ENCODE measurements at places on chromosomes 5 and 9.

DNA sequence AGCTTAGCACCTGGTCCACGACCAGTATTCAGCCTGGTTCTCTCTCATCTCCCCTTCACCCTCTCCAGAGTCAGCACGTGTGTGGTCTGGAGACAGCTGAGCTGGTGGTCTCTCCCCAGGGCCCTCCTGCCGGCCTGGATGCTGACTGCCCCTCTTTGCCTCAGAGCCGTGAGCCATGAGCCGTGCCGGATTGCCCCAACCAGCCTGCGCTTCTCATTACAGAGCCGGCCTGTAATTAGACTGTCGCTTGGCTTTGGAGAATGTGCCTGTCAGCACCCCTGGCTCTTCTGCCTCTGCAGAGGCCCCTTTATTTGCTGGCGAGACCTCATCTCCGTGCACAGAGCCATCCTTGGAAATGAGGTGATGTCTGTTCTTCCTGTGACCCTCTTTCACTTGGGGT lies 118.7 kb upstream of the BOD1 start:
- DNase-seq = no peak

GRCh38 chr5:149450199-149450598 lies 71.1 kb upstream of the IL17B start:
- no peak for DNase-seq

GRCh38 chr9:136572003-136572827 lies 26.4 kb upstream of the NOTCH1 start:
- no peak for DNase-seq

- no peak for DNase-seq
These were observed 45.1 kb upstream of the DAB2 start for GRCh38 chr5:39469777-39470415.

GRCh38 chr5:135214897-135215616 lies 181.0 kb upstream of the PITX1 start:
- DNase-seq = no peak

DNA sequence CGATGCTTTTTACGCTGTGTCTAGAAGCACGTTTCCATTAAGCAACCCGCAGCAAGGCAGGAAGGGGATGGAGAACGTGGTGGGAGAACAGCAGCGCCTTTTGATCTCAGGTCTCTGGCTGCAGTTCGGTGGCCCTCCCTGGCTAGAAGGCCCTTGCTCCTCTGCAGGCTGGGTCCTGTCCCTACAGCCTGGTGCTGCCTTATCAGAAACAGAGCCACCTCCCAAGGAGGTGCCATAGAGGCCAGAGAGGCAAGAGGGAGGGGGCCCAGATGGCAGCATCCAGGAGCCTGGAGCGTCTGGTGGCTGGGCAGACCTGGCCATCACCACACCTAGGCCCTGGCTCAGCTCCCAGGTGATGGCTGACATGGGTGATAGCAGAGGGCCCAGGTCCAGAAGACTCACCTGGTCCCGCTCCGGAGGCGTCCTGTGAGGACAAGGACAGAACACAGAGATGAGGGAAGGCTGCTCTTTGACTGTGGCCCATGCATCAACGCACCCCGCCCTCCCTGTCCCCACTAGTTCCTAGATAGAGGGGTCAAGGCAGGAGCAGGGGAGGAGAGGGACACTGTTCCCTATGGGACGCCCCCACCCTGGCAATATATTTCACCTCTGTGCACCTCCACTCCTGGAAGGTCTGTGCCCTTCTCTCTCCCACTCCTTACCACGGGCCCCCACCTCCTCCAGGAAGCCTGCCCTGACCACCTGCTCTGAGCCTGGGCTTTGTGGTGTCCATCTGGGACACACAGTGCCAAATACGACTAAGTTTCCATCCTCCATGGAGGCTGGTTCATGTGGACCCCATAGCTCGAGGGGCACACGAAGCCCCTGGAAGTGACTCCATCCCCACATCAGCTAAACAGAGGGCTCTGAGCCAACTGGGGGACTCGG lies 41.6 kb upstream of the SARDH start:
- DNase-seq = no peak

Measured in T-helper 1 cell (primary cell).